ENCODE measurements at places on chromosomes 2 and 18. TPM values are rescaled to one million over a fixed set of nuclear protein-coding genes. Genes with fewer than 3 reads are reported as not detected.

DNA sequence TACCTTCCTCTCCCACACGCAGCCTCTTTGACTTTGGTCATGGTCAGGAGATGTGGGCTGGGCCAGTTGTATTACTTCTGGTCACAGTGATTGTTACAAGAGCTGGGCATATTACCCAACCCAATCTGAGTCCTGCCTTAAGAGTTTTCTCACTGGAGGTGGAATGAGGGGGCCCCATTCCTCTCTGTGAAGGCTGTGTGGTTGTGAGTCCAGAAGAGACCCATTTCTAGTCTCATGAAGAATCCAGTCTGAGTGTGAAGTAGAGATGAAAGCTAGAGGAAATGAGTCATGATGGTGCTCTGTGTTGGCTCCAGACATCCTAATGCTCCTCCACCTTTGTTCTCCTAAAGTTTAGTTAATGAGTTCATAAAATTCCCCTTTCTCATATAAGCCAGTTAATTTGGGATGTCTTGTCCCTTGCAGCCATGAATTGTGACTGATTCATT, 50.8 kb upstream of the RASGRP3 start:
- no peaks in the 10 kb centered on the region for H3K27me3 ChIP-seq
- no peak overlapping the region for H3K4me3 ChIP-seq
- H3K27ac ChIP-seq = no peak overlapping the region
- H3K36me3 ChIP-seq = no peaks in the 10 kb centered on the region
- peaks cover 21% of the 10 kb centered on the region for H3K4me1 ChIP-seq

DNA sequence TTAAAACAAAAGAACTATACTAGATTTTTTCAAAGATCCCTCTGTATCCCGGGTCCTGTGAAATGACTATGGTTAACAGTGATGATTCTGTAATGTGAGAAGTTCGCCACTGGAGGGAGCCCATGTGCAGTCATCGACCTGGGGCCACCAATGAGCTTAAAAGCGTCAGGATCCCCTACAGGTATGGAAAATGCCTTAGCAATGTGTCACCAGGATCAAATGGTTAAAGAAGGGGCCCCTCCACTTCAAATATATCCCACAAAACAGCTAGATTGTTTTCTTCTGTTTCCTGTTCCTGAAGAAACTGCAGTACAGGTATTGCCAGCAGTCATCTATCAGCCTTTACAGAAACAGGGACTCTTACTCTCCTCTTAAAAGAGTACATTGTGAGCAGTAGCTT, 15.3 kb downstream of the CHRNA1 start:
- H3K4me1 ChIP-seq = peaks cover 19% of the 10 kb centered on the region
- H3K36me3 ChIP-seq = no peaks in the 10 kb centered on the region
- H3K27me3 ChIP-seq = peaks cover 2% of the 10 kb centered on the region
- no peak overlapping the region for H3K27ac ChIP-seq

GRCh38 chr2:138293045-138293444, 208.5 kb upstream of the SPOPL start:
- no peaks in the 10 kb centered on the region for H3K27me3 ChIP-seq
- H3K27ac ChIP-seq = no peak overlapping the region
- no peak overlapping the region for H3K4me3 ChIP-seq
- H3K4me1 ChIP-seq = peaks cover 9% of the 10 kb centered on the region
- DNase-seq = no peak

DNA sequence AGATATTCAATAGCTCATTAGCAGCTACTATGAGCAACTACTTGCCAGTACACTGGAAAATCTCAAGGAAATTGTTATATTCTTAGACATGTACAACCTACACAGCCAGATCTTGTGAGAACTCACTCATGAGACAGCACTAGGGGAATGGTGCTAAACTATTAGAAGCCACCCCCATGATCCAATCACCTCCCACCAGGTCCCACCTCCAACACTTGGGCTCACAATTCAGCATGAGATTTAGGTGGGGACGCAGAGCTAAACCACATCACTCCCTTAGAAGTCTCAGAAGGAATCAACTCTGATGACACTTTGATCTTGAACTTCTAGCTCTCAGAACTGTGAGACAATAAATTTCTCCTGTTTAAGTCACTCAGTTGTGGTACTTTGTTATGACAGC, 418.3 kb upstream of the SPHKAP start:
- no peak overlapping the region for H3K27ac ChIP-seq
- H3K4me1 ChIP-seq = no peaks in the 10 kb centered on the region
- no peaks in the 10 kb centered on the region for H3K36me3 ChIP-seq
- DNase-seq = no peak
- no peaks in the 10 kb centered on the region for H3K27me3 ChIP-seq
- H3K4me3 ChIP-seq = no peak overlapping the region

DNA sequence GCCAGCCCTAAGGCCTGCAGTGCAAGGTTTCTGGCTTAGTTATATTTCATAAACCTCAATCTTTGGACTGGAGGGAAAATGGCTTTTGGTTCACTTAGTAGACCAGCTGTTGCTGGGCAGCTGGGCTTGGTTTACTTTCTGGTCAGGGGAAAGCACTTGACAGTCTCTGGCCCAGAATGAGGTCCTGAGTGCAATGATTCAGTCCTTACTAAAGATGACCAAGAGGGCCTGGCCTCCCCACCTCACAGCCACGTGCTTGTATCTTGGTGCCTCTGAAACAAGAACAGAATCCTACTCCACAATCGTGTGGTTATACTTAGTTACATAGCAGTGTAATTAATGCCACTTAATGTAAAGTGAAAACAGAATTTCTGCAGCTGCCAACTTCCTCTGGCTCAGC, 325.5 kb upstream of the MEIS1 start:
- H3K4me1 ChIP-seq = no peaks in the 10 kb centered on the region
- DNase-seq = no peak
- H3K4me3 ChIP-seq = no peak overlapping the region
- no peaks in the 10 kb centered on the region for H3K36me3 ChIP-seq
- H3K27me3 ChIP-seq = peaks cover 1% of the 10 kb centered on the region

GRCh38 chr2:120293096-120294007, 40.7 kb downstream of the RALB start:
- H3K4me1 ChIP-seq = peaks cover 16% of the 10 kb centered on the region
- no peak overlapping the region for H3K4me3 ChIP-seq
- H3K36me3 ChIP-seq = peaks cover 18% of the 10 kb centered on the region
- no peaks in the 10 kb centered on the region for H3K27me3 ChIP-seq
- DNase-seq = no peak
- no peak overlapping the region for H3K27ac ChIP-seq

DNA sequence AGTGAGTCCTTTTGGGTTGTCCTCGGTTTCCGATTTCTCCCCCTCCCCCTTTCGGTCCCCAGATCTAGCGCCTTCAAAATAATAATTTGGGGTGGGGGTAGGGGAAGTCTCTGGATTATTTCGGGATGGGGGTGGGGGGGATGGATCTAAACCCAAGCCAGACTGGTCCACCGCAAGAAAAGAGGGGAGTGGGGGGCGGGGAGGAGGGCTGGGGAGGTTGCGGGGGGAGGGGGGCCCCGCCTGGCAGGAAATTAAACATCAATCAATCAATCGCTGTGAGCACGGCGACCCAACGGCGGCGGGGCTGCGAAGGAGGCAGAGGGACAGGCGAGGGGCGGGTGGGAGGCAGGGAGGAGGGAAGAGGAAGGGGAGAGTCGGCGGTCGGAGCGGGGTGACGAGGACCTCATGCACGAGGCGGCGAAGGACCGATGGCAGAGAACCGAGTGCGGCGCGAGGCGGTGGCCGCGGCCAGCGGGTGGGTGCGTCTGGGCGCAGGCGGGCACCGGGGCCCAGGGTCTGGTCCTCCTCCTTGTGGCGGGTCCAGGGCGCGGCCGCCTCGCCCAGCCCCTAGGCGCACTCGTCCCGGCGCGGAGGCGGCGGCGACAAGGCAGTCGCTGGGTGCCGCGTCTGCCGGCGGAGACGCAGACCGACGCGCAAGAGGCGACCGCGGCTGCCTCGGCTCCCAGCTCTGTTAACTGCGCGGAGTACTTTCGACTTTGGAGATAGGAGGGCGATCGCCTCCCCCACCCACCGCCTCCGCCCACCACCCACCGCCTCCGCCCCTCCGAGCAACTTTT, 468 bp upstream of the SATB2 start:
- peak overlapping the region; percentile 88 for H3K4me3 ChIP-seq
- no peaks in the 10 kb centered on the region for H3K36me3 ChIP-seq
- H3K4me1 ChIP-seq = peaks cover 24% of the 10 kb centered on the region
- DNase-seq = no peak
- peaks cover 16% of the 10 kb centered on the region for H3K27me3 ChIP-seq

GRCh38 chr2:224084266-224084892, 45.3 kb upstream of the SERPINE2 start:
- peak overlapping the region; percentile 46 for H3K27ac ChIP-seq
- no peak for DNase-seq
- no peaks in the 10 kb centered on the region for H3K27me3 ChIP-seq
- no peaks in the 10 kb centered on the region for H3K36me3 ChIP-seq

GRCh38 chr2:220894069-220894468, 678.0 kb downstream of the EPHA4 start:
- H3K4me3 ChIP-seq = no peak overlapping the region
- peaks cover 8% of the 10 kb centered on the region for H3K4me1 ChIP-seq
- H3K27ac ChIP-seq = no peak overlapping the region
- H3K36me3 ChIP-seq = no peaks in the 10 kb centered on the region
- no peaks in the 10 kb centered on the region for H3K27me3 ChIP-seq

GRCh38 chr18:79568543-79569205, 110.9 kb upstream of the CTDP1 start:
- H3K27ac ChIP-seq = peak overlapping the region; percentile 97
- no peaks in the 10 kb centered on the region for H3K27me3 ChIP-seq
- DNase-seq = peak; percentile 72
- peaks cover 75% of the 10 kb centered on the region for H3K4me1 ChIP-seq
- H3K36me3 ChIP-seq = peaks cover 4% of the 10 kb centered on the region
- no peak overlapping the region for H3K4me3 ChIP-seq

DNA sequence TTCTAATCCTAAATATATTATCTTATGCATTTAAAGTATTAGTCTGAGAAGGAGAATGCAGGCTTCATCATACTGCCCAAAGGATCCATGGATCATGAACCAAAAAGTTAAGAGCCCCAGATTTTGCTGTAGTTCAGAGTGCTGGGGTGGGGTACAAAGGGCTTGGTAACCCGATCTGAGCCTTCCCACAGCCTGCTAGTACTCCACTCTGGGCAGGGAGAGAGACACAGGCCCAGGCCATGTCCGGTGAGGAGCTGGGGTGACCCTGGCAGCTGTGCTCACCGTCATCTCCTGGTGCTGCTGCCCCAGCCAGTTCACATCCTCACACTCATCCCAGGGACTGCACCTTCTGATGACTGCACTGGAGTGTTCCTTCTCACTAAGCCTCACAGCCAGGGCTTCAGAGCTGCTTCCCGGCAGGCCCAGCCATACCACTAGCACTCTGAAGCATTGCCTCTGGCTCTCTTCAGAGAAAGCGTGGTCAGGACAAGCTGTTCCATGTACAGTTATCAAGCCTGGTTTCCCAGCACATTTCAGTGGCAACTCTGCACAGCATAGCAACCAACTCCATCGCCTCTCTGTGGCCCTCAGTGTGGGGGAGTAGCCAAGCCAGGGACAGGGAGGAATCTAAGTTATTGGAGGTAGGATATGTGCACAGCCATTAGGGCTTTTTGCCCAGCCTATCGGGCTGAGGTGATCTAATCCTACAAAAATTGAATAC, 189.0 kb upstream of the CTAGE1 start:
- peaks cover 24% of the 10 kb centered on the region for H3K4me1 ChIP-seq
- H3K4me3 ChIP-seq = no peak overlapping the region
- peaks cover 2% of the 10 kb centered on the region for H3K27me3 ChIP-seq
- DNase-seq = no peak

GRCh38 chr18:28974504-28974903, 797.6 kb upstream of the CDH2 start:
- H3K4me3 ChIP-seq = no peak overlapping the region
- peaks cover 11% of the 10 kb centered on the region for H3K4me1 ChIP-seq
- H3K36me3 ChIP-seq = peaks cover 5% of the 10 kb centered on the region
- no peak for DNase-seq

DNA sequence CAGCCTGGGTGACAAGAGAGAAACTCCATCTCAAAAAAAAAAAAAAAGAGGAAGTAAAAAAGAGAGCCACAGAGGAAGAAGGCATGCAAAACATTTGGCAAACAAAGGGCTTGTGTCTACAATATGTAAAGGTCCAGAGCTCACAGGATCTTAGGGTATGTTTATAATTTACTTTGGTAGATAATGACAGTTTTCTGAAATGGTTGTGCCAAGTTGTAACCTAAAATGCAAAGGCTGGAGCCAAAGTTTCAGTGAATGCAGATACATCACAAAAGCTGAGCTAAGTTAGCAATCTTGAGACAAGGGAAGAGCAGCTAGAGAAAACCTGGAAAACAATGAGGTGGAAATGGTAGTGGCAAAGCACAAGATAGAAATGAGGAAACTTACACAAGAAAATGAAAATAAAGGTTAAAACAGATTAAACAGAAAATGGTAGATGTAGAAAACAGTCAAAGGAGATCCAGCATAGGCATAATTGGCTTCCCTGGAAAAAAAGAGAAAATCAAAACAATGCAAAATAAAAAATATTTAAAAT, 77.5 kb upstream of the HK2 start:
- H3K27me3 ChIP-seq = no peaks in the 10 kb centered on the region
- H3K27ac ChIP-seq = no peak overlapping the region
- H3K4me3 ChIP-seq = no peak overlapping the region
- peaks cover 2% of the 10 kb centered on the region for H3K4me1 ChIP-seq
- DNase-seq = no peak

The ALPG gene
- not detected for total RNA-seq

The TUBB8B gene
- total RNA-seq = not detected

The PKDCC gene
- total RNA-seq = 164 TPM

The ANKRD62 gene
- not detected for total RNA-seq

The CARF gene
- 7.8 TPM for total RNA-seq

All from chondrocyte (in vitro differentiated cells).